ENCODE measurements at places on chromosomes 16 and 17.

DNA sequence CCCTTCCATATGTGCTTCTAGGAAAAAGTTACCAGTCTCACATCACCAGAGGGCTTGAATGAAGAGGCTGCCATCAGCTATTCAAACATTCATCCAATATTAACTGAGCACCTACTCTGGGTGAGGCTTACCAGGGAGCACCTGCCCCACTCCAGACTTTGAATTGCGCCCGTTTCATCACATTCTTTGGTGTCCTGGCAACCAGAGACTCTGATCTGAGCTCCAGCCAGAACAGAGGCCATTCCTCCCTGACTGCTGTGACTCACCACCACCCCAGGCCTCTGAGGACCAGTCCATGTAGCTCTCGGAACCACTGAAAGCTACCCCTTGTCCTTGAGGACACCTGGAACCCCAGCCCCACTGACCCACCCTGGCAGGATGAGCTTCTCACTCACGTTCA, at the start of gene C16orf96:
TSS of gene C16orf96 (plus strand) at position 229 of the 400 bp plus-strand sequence. CDS start at position 379, 150 bp downstream.
- no peak for DNase-seq

- no peak for DNase-seq
These were observed 29.5 kb downstream of the WWOX start for GRCh38 chr16:78128913-78129312.

GRCh38 chr17:27247071-27247957, 46.6 kb upstream of the WSB1 start:
- DNase-seq: no peak

- DNase-seq: no peak
These were observed 147.9 kb downstream of the MAF start for GRCh38 chr16:79452671-79453070.

- DNase-seq: no peak
These were observed 326.8 kb downstream of the SEC14L1 start for GRCh38 chr17:77467521-77467920.

DNA sequence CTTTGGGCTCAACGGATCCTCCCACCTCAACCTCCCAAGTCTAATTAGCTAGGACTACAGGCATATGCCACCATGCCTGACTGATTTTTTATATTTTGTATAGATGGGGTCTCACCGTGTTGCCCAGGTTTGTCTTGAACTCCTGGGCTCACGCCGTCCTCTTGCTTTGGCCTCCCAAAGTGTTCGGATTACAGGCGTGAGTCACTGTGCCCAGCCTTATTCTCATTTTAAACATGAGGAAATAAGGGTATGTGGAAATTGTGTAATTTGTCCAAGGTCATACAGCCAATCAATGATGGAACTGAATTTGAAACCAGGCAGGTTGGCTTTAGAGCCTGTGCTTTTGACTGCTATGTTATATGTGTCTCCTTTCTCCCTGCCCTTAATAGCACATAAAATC, 27.4 kb upstream of the AQP8 start:
- DNase-seq: no peak

DNA sequence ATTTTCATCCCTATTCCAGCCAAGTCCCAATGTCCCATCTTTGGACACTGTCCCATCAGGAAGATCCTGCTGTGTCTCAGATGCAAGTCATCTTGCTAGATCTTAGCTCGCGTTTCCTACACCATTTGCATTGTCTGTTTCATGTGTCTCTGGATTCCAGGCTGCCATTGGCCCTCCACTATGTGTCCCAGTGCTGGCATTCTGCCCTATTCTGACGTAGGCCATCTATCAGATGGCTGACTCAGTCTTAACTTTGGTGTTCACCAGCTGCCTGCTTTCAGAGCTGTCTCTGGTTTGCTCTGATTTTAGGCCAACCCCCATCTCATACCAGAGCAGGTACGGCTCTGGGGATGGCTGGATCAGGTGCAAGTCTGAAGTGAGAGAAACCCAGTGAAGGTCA, 300.9 kb upstream of the ASIC2 start:
- no peak for DNase-seq

- DNase-seq: no peak
These were observed 22.5 kb upstream of the NSMCE1 start for GRCh38 chr16:27291106-27291505.

DNA sequence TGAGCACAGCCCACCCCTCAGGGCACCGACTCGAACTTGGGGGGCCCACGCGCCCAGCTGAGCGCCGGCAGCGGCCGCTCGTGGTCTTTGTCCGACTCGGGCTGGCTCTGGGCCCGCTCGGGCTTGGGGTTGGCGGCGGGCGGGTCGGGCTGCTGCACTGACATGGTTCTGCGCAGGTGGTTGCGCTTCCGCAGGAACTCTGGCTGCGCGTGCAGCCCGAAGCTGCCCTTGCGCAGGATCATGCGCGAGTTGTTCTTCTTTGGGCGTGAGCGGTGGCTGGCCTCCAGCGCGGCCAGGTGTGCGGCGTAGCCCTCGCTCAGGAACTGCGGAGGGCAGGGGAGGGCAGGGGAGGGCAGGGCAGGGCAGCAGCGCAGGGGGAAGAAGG, 11.1 kb downstream of the PIMREG start:
- DNase-seq: peak; percentile 16

GRCh38 chr17:19502517-19502916, 31.1 kb upstream of the SLC47A1 start:
- DNase-seq: peak; percentile 12

DNA sequence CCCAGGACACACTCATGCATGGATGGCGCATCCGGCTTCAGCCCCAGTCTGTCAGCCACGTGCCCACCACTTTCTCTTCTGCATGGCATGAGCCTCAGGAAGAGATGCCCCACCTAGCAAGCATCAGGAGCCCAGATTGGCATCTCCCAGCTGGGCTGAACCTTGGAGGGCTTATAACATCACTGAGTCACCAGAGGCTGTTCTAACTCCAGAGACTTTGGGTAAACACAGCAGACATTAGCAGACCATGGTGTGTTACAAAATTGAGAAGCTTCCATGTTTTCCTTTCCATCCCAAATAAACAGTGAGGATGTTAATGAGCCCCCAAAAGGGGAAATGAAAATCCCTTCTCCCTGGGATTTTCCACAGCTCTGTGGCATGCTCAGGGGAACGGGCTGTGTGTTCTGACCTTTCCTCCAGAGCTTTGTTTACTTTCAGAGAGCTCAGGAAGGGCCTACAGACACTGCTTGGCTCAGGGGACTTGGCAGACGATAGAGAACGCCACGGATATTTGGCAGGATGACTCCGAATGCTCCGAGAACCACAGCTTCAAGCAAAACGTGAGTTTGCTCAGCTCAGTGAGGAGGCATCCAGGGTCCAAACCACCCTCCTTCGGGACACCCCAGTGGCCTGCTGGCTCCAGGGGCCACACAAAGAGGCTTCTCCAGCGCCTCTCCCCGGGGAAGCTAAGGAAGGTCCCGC, 16.5 kb downstream of the GLP2R start:
- DNase-seq: no peak

DNA sequence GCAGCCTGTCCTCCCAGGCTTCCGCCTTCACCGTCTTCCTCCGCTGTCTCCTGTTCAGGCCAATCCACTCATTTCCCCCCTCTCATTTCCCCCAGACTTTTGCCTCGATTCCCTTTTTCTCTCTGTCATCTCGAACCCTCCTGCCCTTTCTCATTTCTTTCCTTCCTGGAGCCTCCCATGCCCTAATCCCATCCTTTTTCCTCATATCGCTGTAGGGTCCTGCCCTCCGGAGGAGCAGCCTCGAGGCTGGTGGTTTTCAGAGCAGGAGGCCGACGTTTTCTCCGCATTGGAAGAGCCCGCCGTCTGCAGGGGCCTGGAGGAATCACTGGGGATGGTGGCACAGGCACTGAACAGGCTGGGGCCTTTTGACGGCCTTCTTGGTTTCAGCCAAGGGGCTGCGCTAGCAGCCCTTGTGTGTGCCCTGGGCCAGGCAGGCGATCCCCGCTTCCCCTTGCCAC, 597 bp downstream of the OVCA2 start:
- no peak for DNase-seq

DNA sequence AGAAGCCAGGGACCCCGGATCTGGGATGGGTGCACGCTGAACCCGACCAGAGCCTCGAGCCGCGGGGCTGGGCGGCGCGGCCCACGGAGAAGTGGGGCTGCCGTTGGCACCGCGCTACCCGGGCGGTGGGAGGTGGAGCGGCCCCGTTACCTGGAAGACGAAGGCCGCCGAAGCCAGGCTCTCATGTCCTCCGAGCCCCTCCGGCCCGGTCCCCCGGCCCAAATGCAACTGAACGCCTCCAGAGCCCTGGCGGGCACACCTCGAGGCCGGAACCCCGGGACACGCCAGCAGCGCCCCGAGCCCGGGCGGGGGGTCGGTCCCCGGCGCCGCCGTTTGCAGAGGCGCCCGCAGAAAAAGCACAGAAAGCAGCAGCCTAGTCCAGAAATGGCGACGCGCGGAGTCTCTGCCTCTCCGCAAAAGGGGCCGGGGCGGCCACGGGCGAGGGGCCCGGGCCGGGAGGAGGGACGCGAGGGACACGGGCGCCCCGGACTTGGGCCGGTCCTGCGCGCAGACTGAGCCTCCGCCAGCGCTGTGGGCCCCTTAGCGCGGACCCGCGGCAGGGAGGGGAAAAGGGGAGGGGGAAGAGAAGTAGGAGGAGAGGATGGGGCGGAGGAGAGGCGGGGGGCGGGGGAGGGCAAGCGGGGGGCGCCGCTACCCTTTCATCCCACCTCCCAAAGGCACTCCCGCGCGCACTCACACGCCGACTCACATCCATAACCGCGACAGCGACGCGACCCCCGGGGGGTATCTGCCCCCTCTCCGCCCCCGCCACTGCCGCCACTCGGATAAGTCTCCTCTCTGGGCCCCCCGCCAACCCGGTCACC, 1.4 kb downstream of the AXIN2 start:
- no peak for DNase-seq

DNA sequence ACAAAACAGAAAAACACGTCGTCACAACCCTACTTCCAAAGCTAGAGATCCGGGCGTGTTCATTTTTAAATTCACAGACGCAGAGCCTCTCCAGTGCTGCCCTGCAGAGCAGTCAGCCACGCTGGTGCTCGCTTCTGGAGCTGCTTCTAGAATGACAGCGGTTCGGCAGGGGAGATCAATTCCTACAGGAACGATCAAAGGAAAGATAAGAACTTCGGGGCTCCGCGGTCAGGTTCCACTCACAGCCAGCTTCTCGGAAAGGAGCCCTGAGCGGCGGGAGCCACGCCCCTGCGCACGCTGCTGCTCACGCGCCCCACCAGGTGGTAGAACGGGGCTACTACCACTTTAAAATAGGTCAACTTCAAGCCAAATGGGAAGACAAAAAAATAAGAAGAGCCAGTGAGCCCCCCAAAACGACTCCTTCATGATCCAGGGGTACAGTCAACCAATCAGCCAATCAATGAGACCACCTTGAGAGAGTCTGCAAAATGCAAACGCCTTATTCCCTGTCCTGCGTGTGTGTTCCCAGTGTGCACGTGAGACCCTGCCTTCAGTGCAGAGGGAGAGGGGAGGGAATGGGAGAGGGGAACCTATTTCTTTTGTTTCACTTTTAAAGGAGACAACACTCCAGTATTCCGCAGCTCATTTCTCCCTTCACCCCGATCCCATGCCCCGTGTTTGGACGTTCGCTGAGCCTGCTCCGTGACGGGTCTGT, 209.7 kb downstream of the RBFOX3 start:
- DNase-seq: peak; percentile 66

GRCh38 chr16:47063011-47063724, 80.6 kb downstream of the NETO2 start:
- DNase-seq: no peak

- no peak for DNase-seq
These were observed 106.3 kb downstream of the HS3ST3A1 start for GRCh38 chr17:13495423-13495822.

GRCh38 chr16:75580-76501, 2.2 kb upstream of the MPG start:
- DNase-seq: no peak

DNA sequence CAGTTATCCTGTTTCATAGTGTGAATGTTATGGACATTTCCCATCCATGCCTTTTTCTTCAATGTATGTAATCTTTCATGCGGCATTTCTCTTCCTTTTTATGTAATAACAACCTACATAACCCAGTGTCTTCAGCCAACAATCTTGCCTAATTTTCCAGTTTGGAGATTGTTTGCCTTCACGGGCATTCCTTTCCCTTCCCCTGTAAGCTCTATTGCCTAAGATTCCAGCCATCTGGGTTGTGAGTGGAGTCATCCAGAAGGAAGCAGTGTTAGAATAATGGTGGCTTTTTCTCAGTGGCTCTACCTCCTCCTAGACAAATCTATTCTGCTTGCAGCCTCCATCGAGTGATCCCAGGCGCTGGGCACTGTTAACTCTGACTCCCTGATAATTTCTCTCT, 22.3 kb downstream of the SYCE1L start:
- no peak for DNase-seq

DNA sequence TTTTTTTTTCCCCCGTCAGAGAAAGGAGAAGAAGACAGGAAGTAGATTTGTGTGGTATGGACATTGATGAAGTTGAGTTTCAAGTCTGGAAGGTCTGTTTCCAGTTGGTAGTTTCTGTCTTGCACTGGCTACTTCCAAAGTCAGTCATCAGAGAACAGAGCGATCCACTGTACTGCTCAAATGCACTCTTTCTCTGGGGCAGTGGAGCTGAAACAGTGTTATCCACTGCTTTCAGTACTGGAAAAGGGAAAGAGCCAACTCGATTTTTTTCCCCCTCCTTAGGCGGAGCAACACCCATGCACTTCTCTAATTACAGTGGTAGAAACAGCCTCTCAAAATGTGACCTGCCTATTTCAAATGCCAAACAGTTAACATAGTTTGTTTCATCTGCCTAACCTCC, 7.4 kb downstream of the PRKCA start:
- no peak for DNase-seq

DNA sequence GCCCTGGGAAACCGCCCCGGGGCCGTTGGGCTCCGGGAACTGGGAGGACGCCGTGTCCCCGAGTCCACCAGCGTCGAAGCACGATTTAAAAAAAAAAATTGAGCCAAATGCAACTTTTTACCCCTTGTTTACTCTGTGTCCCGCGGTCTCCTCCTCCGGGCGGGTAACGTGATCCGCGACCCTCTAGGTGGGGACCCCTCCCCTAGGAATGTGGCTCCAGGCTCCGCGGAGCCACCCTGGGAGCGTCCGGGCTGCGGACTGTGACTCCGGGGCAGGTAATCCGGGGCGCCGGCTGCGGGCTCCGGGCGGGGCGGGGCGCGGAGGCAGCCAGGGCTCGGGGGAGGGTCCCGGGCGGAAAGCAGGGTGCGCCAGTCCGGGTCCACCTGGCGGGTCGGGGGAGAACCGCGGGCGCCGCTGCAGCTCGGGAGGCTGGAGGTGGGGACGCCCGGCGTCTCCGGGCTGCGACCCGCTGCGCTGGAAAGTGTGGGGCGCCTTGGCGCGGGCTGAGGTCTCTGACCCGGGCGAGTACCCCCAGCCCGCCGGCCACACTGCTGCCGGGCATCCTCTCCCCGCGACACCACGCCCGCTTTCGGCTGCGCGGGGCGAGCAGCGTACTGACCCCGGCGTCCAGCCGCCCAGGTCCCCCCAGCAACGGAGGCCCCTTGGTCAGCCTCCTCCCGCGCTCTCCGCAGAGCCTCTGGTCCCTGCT, 852 bp upstream of the HELZ start:
- DNase-seq: peak; percentile 34

- no peak for DNase-seq
These were observed 2.3 kb downstream of the DDX19A start for GRCh38 chr16:70348991-70349390.

All from activated T-helper 2 cell treated with anti-CD3 and anti-CD28 coated beads, Interferon-gamma antibody, Interleukin-2, Interleukin-4, amounts not matched to agents 10 μg/mL and 5 μg/mL and 100 μg/mL, durations not matched to agents 14 hours and 24 hours and 36 hours (primary cell).